Left ventricle myocardium inferior (tissue), 1 donor: ENCODE measurements at places on chromosomes 7 and 10. TPM values are rescaled to one million over a fixed set of nuclear protein-coding genes. Genes with fewer than 3 reads are reported as not detected.

DNA sequence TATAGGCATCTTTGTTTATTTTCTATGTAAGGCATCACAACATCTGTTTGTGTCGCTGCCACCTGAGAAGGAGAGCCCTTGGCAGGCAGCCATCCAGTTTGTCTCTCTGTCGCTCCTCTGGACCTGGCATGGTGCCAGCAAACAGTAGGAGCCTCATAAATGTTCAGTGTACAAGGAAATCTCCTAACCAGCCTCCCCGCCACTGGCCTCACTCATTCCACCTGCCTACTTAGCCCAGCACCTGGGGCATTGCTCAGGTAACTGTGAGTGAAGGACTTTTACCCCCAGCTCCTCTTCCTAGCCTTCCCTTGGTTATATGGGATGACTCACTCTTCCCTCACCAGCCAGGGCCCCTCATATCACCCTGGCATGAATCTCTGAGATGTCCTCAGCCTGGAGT, 61.7 kb upstream of the NPTX2 start:
- DNase-seq, result no peak

- DNase-seq, result no peak
These were observed 553 bp downstream of the VDAC2 start for GRCh38 chr10:75211007-75211691.

GRCh38 chr7:113431406-113431805, 313.1 kb upstream of the SMIM30 start:
- DNase-seq, result no peak

DNA sequence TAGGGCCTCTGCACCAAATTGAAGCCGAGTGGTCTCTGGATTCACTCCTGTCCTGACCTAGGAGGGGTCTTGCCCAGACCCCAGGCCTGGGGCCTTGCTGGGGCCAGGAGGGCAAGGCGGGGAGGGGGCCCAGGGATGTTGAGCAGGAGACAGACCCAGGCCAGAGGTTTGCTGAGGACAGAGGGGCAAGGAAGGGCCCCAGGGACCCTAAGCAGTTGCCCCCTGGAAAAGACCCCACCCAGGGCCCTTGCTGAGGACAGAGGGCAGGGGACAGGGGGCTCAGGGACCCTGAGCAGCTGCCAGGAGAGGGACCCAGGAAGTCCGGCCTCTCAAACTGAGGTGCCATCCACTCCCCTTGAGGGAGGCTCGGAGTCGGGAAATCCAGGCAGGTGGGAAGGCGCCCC, 32.7 kb downstream of the FOXL3 start:
- DNase-seq, result no peak

GRCh38 chr7:155327590-155328320, 30.1 kb downstream of the INSIG1 start:
- DNase-seq, result no peak

GRCh38 chr7:106332201-106332600, 47.4 kb upstream of the NAMPT start:
- no peak for DNase-seq

DNA sequence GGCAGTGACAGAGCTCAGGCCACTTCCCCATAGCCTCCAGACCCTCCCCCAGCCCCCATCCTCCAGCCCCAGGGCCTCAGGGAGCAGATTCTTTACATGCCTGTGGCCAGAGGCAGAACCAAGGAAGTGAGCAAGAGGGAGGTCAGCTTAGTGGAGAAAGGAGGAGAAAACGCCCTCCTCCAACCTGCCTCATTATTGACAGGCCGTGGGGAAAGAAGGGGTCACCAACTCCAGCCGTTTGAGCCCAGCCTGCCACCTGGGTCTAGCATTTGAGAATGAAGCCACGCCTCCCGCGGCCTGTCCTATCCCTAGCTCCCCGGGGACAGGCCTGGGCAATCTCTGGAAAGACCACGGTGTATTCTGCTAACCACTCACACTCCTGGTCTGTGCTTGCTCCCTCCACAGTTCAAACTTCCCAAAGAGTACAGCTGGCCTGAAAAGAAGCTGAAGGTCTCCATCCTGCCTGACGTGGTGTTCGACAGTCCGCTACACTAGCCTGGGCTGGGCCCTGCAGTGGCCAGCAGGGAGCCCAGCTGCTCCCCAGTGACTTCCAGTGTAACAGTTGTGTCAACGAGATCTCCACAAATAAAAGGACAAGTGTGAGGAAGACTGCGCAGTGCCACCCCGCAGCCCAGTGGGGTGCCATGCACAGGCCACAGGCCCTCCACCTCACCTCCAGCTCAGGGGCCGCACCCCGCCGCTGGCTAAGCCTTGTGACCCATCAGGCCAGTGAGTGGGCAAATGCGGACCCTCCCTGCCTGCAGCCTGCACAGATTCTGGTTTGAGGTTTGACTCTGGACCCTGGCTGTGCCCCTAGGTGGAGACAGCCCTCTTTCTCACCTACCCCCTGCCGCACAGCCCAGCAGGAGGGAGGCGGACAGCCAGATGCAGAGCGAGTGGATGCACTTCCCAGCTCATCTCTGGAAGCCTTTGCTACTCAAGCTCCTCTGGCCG, 14.3 kb upstream of the TRIM8 start:
- no peak for DNase-seq

GRCh38 chr10:1544209-1544673, 193.1 kb downstream of the ADARB2 start:
- DNase-seq, result no peak

DNA sequence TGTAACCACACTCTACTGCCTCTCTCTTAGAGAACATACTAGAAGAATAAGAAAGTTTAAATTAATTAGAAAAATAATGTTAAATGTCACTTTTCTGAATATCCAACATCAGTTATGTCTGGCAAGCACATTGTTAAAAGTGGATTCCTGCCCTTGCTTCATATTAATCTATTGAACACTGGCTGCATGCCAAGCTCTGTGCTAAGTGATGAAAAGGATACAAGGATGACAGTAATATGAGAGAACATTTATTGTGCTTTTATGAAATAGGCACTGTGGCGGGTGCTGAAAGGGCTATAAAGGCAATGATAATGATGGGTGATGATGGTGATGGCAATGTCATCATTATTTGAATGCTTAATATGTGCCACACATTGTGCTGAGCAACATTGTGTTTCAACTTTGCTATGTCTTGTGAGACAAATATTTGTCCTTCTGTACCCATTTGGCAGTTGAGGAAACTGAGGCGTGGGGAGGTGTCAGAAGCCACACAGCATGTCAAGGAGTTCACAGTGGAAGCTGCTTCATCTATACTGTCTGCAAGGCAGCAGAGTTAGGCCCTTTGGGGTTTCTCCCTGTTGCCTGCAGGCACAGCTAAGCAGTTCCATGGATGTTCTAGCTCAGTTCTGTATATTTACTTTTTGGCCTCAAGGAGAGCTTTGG, 64.2 kb upstream of the RAPGEF5 start:
- DNase-seq, result no peak

DNA sequence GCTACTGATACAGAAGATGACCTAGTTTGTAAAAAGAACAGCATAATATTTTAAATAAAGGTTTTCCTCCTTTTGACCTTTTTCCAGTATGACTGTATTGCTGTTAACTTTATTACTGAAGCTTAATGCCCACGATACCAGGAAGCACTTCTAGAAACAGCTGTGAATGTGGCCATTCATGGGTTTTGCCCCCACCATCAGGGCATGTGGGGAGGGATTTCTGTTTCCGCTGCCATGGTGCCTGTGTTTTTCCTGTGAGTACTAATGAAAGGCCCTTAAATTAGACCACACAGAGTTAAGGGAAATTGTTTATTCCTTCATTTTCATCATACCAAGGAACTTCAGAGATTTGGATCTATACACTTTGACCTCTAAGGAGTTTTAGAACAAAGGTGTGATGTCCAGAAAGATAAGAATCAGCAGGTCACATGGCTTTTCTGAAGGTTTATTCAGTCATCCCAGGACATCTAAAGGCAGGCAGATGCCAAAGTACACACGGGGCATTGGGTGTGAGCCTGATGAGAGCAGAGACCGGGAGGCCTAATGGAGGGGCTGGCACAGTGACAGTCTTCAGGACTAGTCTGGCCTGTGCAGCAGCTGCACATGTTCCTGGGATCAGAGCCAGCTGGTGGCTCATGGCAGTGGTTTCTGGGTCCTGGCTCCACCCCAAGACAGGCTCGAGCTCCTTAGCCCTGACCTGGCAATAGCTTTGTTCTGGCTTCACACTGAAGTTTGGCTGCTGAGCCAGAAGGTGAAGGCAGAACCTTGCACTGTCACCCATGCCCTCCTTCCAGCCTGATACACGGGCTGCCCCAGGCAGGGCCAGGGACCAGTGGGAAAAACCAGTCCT, 190.9 kb downstream of the REEP3 start:
- DNase-seq, result peak; percentile 93

DNA sequence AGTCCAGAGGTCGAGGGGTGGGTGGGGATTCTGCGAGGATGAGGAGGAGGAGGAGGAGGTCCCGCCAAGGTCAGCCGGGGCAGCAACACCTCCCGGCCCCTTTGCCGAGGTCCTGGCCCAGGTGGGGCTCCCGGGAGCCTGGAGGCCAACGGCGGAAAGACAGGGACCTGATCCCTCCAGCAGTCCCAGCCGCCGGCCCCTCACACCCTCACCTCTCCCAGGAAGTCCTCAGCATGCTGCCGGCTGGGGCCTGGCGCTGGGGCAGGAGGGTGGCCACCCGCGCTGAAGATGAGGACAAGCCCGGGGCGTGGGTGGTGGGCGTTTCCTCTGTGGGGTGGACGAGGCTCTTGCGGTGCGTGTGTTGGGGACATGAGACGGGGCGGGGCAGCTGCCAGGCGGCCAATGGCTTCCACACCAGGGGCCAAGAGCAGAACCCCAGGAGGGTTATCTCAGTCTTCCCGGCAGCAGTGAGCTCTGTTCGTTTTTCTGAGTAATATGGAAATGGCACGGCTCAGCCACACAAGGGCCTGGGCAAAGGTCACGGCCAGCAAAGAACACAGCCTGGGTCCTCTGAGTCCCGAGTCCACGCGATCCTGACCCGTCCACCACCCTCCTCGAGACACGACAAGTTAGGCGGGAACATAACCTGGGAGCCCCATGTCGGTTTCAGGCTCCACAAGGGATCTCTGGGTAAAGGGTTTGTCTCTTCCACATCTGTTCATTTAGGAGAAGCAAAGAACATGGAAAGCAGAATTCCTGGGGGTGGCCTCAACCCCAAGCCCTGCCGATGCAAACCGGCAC, 82.9 kb upstream of the PDGFA start:
- DNase-seq, result no peak

GRCh38 chr10:92187101-92187500, 103.8 kb downstream of the CPEB3 start:
- no peak for DNase-seq

- no peak for DNase-seq
These were observed 52.6 kb downstream of the LARP4B start for GRCh38 chr10:878895-879294.

- no peak for DNase-seq
These were observed 158.5 kb downstream of the CACNA2D1 start for GRCh38 chr7:82284936-82285519.

GRCh38 chr10:50536617-50537240, 87.0 kb downstream of the SGMS1 start:
- DNase-seq, result no peak

GRCh38 chr7:97020996-97021746, 3.5 kb downstream of the DLX5 start:
- no peak for DNase-seq

GRCh38 chr7:14598978-14599377, 303.6 kb downstream of the DGKB start:
- no peak for DNase-seq

GRCh38 chr10:75544386-75544785, 113.0 kb downstream of the LRMDA start:
- no peak for DNase-seq

GRCh38 chr7:85719981-85720953, 533.4 kb upstream of the SEMA3D start:
- DNase-seq, result no peak

DNA sequence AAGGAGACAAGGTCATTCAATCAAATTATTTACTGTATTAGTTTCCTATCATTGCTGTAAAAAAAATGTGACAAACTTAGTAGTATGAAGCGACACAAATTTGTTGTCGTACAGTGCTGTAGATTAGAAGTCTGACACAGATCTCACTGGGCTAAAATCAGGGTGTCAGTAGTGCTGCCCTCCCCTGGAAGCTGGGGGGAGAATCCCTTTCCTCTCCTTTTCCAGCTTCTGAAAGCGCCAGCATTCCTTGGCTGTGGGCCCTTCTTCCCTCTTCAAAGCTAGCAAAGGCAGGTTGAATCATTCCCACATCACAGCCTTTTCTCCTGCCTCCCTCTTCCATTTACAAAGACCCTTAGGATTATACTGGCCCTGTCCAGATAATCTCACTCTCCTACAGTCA, 28.0 kb downstream of the VPS41 start:
- no peak for DNase-seq

GRCh38 chr7:27064159-27064558, 31.6 kb downstream of the HOXA1 start:
- no peak for DNase-seq

LDB1 gene
- total RNA-seq, result 52.2 TPM

HOXA10 gene
- total RNA-seq, result not detected

PTPN20 gene
- 13.0 TPM for total RNA-seq

MNX1 gene
- total RNA-seq, result not detected

ZMIZ2 gene
- 62.7 TPM for total RNA-seq

CALML3 gene
- not detected for total RNA-seq

SLC12A9 gene
- 10.9 TPM for total RNA-seq
